ENCODE measurements at places on chromosomes 12 and 14. TPM values are rescaled to one million over a fixed set of nuclear protein-coding genes. Genes with fewer than 3 reads are reported as not detected.

Gene SLC17A8
- not detected for total RNA-seq

Gene P2RX2
- not detected for total RNA-seq

Gene GPR84
- 0.07 TPM for total RNA-seq

Gene LRCOL1
- total RNA-seq = not detected

Gene FITM1
- total RNA-seq = 0.32 TPM

Gene VRTN
- total RNA-seq = not detected

Gene PTGDR
- not detected for total RNA-seq

Gene RTN1
- total RNA-seq = not detected

Gene RNASE1
- total RNA-seq = not detected

Data from foreskin keratinocyte (primary cell).